Activated naive CD4-positive, alpha-beta T cell (primary cell): ENCODE measurements at places on chromosomes 1 and 21.

DNA sequence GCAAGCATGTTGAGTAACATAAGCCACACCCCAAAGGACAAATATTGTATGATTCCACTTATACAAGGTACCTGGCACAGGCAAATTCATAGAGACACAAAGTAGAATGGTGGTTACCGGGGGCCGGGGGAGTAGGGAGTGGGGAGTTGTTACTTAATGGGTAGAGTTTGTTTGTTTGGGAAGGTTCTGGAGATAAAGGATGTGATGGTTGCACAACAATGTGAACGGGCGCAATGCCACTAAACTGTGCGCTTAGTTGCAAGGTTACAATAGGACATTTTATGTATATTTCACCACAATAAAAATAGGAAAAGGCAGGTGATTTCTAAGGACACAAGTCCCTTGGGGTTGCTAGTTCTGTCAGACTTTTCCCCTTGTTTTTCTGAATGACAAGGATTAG, 516.6 kb downstream of the KIF26B start:
- no peak for DNase-seq

DNA sequence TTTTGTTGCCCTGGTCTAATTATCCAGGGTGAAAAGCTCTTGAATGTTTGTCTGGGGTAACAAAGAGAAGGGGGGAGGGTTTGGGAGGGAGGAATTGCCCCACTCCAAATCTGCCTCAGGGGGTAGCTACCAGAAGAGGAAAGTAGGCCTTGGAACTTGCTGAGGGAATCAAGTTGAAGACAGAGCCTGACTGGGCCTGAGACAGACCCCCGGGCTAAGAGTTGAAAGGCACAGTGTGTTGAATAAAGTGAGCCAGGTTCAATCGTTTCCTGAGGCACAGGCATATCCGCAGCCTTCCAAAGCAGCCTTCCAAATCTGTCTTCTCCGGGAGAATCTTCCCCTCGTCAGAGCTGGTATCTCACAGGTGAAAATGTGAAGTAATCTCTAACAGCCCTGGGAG, 96.6 kb downstream of the LRIG2 start:
- no peak for DNase-seq

GRCh38 chr1:14238472-14239307, 359.8 kb upstream of the KAZN start:
- no peak for DNase-seq

GRCh38 chr1:211472724-211473123, 19.2 kb downstream of the RD3 start:
- no peak for DNase-seq

DNA sequence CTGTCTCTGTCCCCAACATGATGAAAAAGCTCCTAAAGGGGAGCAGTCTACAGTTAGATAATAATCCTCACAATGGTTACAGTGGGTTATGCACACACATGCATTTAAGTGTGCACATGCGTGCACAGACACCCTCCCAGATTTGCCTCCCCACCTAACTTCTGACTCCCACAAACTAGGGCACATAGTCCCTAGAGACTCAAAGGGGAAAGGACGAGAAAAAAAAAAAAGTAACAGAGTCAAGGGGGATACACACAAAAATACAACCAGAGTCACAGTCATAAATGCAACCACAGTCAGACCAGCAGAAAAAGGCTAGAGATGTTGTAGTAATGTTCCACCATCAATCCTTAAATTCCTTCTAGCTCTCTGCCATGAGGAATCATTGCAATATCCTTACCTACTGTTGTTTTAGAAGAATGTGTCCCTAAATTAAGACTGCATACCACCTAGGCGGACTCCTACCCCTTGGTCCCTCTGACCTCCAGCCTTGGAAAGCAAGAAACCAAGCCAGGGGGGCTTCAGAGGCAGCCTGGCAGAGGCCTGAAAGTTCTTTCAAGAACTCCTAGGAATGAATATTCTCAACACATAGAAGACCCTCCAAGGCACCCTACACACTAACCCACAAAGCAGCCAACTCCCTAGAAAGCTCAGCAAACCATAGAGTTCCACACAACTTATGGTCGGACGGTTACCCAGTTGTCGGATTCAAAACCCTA, 1.3 kb downstream of the CRTC2 start:
- DNase-seq = no peak

GRCh38 chr1:201298396-201299381, 15.4 kb downstream of the PKP1 start:
- no peak for DNase-seq

- DNase-seq = no peak
Observed at GRCh38 chr1:12604114-12604874, 13.7 kb downstream of the DHRS3 start.

GRCh38 chr21:17673261-17674020, 60.7 kb upstream of the BTG3 start:
- no peak for DNase-seq

DNA sequence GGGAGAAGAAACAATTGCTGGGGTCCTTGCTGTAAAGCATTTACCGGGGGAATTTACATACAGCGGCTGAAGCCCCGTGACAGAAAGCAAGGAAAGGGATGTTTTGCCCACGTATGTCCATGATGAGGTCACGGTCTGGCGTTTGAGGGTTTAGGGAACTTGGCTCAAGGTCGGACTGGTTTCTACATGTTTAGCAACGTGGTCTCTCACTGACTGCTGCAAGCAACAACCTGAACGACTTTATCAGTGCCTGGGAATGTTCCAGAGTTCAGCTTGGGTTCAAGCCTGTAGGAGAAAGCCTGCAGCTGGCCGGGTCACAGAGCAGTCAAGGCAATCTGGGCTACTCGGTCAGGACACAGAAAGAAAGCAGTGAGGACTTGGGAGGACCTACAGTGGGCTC, 323.3 kb downstream of the AJAP1 start:
- no peak for DNase-seq

DNA sequence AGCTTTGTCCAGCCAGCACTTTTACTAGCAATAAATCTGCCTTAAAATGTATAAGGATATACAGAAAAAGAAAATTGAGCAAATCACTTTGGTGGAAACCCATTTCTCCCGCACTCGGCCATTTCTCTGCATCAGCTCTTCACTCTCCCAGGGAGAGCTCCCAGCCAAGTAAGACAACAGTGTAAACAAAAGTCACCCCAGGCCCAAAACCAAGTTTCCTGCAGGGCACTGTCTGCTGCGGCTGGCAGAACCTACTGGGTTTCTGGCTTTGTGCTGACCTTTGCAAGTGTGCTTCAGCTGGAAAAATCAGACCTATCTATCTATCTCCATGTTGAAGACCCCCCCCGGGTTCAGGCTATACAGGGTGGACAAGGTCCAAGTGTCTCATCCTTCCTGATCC, 476.7 kb upstream of the CAMK1G start:
- no peak for DNase-seq

GRCh38 chr1:156970017-156970416, 49.6 kb downstream of the LRRC71 start:
- DNase-seq = no peak

GRCh38 chr1:9867408-9868243, 42.4 kb downstream of the CTNNBIP1 start:
- DNase-seq = peak; percentile 91

GRCh38 chr1:47779613-47780012, 217.6 kb downstream of the TRABD2B start:
- no peak for DNase-seq

DNA sequence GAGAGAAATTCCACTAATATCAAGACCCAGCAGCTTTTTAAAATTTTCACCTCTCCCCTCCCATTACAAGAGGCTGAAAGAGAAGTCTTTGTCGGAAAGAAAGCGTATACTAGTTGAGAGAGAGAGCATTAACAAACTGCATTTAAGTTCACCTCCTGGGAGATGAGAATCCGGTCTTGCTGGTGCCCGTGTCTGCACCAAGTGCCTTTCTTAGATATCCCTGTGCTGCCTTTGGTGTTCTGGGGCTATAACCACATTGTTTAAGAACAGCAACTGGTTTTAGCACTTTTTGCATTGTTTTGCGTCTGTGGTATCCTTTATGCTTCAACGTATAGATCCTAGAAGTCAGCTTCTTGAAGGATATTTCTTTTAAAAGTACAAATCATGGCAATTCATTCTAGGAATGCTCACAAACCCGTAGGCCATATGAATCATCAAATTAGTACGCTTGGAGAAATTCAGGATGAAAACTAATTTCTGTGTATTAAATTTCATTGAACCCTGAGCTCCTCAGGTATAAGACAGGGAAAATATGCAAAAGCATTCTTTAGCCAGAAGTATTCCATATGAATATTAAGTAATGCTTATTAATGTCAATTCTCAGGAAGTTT, 3.4 kb upstream of the RPE65 start:
- no peak for DNase-seq

GRCh38 chr1:153728305-153729066, 636 bp downstream of the INTS3 start:
- peak; percentile 18 for DNase-seq

DNA sequence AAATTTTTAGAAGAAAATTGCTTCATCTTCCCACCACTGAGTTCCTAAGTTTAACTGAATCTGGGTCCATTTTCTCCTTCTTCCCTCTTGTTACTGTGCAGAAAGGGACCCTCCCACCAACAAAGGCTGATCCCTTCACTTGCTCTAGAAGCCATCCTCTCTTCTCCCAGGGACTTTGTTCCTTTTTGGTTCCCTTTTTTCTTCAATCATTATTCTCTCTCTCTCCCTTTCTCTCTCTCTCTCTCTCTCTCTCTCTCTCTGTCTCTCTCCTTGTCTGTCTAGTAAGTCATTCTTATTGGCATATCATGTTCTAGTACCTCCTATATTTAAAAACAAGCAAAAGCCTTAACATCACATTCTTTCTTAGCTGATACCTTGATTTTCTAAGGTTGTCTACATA, 31.7 kb upstream of the GADD45A start:
- no peak for DNase-seq

DNA sequence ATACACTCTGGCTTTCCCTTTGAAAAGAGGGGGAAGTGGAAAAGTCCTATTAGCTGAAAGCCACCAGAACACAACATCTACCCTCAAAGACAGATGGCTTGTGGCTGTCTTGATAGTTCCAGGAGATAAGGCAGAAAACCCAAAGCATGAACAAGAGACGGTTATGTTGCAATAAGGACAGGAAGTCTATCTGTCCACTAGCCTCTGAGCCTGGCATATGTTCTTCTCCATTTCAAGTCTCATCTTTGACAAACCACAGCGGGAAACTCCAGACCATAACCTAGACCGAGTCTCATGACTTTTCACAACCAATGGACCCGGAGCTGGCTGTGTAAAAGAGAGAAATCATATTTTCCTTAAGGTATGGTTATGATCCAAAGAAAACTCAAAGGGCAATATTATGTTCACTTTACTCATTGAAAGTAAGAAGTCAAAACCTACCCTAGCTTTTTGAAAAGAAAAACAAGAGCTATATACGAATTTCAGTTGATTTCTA, 33.8 kb downstream of the DUSP10 start:
- DNase-seq = no peak

DNA sequence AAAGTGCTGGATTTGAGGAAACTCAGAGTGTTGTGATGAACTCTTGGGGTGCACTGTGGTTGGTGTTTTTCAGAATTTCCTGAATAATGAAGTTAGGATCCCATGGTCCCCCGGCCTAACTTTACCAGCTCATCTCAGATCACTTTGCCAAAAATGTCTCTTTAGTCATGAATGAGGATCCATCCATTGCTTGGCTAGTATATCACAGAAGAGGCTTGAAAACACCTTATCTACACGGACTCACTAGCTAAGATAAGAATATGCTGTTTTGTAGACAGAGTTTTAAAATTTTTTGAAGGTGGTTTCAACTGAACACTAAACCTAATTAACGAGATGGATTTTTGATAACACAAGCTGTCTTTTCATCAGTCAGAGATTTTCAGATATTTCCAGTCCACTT, 53.8 kb downstream of the IVNS1ABP start:
- no peak for DNase-seq

- no peak for DNase-seq
Observed at GRCh38 chr1:161082996-161083747, 6.2 kb downstream of the NECTIN4 start.

DNA sequence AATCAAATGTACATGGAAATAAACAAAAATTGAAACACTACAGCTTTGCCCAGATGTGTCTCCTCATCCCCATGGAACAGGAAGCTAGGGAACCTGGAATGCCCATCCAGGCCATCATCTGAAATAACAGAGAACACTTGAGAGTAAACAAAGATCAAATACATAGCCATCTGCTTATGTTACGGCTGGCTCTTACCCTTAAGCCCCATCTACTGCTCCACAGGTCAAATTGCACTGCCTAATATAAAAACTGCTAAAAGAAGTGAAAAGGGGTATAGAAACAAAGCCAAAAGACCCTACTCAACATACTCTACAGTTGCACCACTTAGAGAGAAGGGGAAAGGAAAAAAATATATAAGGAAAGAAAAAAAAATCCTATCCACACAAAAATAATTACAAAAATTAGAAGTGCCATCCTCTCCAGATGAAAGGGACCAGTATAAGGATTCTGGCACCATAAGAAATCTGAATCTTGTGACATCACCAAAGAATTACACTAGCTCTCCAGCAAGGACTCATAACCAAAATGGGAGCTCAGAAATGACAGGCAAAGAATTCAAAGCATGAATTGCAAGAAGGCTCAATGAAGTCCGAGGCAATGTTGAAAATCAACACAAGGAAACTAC, 26.9 kb downstream of the OR6Y1 start:
- DNase-seq = no peak

GRCh38 chr21:37164742-37165141, 91.7 kb downstream of the TTC3 start:
- DNase-seq = no peak

DNA sequence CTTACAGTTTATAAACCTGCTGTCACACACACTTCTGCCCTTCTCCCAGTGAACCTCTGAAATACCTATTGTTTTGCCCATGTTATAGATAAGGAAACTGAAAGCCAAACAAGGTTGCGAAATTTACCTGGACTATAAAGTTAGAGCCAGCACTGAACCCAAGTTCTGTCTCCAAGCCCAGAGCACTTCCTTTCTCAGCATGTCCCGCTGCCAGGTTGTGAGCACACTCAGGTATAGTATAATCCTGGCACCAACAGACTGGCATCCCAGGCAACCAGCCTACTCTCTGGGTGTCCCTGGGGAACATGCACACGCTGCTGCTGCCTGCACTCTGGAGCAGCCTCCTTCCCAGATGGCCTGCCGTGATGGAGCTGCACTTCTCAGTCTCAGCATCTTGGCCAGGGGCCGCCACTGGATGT, 45.1 kb downstream of the PGBD5 start:
- no peak for DNase-seq

DNA sequence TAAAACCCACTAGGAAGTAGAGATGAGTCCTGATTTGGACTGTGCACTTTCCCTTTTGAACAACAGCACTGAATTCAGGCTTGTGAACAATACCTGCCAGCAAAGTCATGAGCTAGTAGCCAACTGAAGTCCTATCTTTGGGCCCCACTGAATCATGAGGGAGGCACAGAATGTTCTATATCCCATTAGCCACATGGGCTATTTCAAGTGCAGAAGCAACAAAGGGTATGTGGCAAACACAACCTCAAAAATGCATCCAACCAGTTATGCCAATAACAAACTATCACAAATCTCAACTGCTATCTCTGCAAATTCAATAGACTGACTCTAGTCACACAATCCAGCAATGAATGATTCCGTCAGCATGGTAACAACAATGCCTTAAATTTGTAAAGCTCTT, 276.0 kb downstream of the MRPL39 start:
- DNase-seq = no peak

- DNase-seq = no peak
Observed at GRCh38 chr1:27602462-27603308, 1.3 kb downstream of the AHDC1 start.
